Activated gamma-delta T cell treated with anti-CD3 and anti-CD28 coated beads, Interleukin-2, amount 50 U/mL, for 16 hours (primary cell): ENCODE measurements at places on chromosomes 2 and 18.

DNA sequence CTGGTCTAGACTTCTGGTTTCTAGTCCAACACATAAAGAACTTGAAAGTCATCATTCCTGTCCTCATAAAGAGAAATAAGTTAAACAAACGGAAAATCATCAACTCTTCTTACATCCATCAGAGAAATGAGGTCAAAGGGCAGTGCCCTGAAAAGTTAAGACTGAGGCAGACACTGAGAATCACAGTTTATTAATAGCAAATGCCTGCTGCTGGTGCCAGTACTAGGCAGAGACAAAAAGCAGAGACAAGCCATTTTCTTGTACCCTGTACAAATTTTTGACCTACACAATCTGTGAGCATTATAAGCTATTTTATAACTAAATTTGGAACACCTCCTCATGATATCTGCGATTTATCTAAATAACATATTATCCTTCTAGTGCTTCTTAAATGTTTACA, 36.8 kb downstream of the ATF2 start:
- no peak for DNase-seq

DNA sequence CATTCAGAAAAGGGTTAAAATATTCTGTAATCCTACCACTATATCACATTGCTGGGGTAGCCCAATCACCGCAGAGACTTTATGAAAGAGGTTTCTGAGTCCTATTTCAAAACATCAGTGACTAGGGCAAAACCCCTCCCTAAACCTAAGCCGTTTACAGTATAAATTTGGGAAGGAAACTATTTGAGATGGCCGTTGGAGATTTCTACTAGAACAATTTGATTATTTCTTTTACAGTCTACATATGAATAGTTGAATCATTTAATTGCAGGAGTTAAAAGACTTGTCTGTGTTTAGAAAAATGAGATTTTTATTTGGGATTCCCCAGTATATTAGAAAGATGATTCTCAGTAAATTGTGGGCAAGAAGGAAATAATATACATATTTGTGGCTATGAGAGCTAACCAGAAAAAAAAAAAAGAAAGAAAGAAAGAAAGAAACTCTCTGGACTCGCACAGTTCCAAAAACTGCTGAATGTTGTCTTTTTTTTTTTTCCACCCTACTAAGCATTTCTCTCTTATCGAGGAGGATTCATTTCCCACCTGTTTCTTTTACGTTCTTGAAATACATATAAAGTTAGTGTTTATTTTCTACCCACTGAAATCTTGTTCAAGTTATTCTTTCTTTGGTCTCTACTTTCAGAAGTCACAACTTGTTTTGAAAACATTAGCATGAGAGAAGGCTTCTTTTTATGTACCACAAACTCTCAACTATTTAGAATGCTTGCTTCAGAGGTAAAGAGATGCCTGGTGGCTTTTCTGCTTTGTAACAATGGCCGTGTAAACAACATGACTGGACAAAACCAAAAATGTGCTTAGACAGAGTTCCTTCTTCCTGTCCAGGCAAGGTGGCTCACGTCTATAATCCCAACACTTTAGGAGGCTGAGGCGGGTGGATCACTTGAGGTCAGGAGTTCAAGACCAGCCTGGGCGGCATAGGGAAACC, 65.9 kb downstream of the BCL2 start:
- no peak for DNase-seq

DNA sequence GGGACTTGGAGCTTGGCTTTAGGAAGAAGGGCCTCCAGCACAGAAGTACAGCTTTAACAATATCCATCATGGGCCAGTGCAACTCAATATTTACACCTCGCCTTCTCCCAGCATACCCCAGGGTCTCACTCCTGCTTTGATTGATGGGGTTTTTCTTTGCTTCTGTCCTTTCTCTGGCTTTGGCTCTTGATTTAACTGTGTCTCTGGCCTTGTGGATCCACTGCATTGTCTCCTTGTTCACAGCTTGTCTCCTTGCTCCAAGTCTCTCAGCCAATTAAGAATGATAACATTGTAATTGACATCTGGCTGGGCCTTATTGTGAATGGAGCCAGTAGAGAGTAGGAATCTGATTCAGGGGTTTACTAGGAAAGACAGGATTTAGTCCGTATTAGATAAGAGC, 1019.5 kb downstream of the TMEM182 start:
- no peak for DNase-seq

DNA sequence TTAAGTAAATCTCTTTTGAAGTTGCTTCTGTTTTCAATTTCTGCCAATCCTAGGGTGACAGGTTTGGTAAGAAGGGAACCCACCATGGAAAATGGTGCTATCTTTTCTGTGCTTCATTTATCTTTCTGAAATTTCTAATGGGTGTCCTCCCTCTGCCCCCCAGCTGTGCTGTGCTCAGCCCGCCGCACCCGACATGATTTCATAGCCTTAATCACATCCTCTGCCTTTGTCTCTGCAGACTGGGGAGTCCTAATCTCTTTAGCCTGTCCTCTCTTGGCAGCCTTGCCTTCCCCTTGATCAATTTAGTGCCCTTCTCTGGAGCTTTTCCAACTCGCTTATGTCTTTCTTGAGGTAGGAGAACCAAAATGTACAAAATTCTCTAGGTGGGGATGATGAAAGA, 49.3 kb downstream of the DNMT3A start:
- DNase-seq, result no peak

DNA sequence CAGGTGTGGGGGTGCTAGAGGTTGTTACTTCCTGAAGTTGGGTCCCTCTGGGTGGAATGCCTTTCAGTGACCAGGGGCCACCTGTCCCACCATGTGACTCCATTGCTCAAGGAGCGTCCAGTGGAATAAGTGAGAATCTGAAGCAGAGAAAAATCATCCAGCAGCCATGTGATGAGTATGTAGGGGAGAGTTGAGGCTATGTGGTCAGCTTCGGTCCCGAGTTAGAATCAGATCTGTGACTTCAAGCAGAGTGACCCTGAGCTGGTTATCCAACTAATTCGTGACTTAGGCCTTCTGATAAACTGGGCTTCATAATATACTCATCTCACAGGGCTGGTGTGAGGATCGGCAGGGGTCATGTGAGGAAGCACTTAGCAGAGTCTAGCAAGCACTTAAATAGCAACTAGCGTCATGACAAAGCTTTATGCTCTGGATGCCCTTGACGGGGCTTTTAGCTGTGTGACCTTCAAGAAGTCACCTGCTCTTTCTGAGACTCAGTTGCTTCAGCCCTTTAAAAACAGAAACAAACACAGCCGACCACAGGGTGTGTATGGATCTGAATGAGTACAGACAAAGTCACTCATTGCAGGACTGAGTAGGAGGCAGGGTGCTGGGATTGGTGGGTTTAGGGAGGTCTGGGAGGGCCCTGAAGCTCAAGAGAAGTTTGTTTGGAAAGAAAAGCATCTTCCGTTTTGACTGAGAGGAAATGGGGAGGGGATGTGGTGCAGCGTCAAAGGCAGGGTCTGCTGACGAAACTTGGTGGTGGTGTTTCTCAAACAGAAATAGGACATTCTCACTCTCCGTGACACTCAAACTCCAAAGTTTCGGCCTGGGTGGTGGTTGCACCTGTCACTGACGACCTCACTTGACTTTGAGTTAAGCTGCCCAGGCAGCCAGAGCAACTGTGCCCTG, 264.0 kb upstream of the CXCR4 start:
- DNase-seq, result peak; percentile 43

DNA sequence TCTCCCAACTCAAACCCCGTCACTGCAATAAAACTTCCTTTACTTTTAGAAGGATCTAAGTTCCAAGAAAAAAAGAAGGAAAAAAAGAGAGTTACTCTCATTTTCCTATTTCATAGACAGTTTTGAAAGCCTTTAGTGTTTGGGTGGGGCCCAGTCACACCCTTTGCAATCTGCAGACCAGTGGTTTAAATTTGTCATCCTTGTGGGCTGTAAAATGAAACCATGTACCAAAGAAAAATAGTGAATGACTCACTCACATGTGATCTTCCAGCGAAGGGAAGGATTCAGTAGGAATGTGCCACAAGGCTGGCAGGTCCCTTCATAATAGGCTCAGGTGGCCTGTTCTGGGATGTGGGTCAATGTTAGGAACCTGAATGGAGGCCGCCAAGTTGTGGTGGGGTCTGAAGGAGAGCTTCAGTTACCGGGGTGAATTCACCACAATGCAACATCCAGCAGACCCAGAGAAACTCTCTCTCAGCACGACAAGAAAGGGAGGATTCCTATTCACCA, 28.3 kb downstream of the ANXA4 start:
- no peak for DNase-seq

DNA sequence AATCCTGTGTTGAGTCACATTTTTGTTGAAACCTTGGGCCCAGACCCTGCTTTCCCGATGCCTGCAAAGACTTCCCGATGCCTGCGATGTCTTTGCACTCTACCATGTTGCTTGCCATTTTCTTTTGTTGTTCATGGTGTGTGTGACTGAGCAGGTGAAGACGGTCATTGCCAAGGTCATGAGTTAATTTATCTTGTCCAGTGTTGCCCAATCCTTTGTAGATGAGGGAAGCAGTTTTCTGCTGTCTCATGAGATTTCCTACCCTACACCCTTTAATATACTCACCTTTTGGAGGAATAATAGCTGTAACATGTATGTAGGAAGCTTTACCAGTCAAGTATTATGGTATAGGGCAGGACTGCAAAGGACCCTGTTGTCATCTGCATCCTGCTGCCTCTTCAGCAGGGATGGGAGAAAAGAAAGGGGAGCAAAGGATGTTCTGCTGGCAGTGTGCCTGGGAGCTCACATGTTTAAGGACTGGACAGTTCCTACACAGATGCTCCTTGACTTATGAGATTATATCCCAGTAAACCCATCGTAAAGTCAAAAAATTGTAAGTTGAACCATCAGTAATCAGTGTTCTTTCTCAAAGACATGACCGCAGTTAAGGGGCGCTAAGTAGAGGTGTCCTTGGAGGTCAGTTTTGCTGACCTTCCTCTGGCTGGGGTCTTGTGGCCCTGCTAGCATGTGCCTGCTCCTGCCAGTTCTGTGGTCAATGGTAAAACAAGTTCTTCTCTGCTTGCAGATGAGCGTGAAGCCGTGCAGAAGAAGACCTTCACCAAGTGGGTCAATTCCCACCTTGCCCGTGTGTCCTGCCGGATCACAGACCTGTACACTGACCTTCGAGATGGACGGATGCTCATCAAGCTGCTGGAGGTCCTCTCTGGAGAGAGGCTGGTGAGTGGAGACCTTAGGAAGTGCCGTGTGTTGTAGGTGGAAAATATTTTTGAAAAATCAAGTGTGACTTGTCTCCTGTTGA, 124.8 kb upstream of the EML6 start:
- no peak for DNase-seq

DNA sequence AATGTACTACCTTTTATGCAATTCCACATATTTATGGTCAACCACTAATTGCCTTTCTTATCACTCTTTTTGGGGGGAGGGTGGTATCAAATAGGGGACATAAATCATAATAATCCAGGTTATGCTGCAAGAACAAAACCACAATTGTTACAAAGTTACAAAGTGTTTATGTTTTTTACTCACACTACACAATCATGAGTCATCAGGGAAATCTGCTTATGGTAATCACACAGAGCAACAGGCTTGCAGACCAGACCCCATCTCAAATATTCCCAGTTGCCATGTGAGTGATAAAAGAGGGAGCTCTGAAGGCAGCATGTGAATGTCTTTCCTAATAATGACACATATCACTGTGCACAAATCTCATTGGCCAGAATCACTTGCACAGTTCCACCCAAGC, 304.7 kb upstream of the TMEFF2 start:
- no peak for DNase-seq
